ENCODE measurements at places on chromosomes 1 and 21.

- no peak for DNase-seq
These were observed 35.9 kb downstream of the CSF1 start for GRCh38 chr1:109946511-109946910.

DNA sequence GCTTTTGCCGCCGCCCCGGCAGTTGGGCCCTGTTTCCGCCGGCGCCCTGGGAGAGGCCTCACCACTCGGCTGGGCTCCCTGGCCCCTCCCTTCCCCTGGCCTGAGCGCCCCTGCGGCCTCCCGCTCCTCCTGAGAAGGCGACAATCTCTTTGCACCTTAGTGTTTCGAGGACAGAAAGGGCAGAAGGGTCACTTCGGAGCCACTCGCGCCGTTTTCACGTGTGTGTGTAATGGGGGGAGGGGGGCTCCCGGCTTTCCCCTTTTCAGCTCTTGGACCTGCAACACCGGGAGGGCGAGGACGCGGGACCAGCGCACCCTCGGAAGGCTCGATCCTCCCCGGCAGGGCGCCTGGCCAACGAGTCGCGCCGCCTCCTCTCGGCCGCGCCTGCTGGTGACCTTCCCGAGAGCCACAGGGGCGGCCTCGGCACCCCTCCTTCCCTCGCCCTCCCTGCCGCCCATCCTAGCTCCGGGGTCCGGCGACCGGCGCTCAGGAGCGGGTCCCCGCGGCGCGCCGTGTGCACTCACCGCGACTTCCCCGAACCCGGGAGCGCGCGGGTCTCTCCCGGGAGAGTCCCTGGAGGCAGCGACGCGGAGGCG is 432 bp upstream of the SIM2 start:
- peak; percentile 68 for DNase-seq

- peak; percentile 33 for DNase-seq
These were observed 532 bp downstream of the ERO1B start for GRCh38 chr1:236281198-236281653.

DNA sequence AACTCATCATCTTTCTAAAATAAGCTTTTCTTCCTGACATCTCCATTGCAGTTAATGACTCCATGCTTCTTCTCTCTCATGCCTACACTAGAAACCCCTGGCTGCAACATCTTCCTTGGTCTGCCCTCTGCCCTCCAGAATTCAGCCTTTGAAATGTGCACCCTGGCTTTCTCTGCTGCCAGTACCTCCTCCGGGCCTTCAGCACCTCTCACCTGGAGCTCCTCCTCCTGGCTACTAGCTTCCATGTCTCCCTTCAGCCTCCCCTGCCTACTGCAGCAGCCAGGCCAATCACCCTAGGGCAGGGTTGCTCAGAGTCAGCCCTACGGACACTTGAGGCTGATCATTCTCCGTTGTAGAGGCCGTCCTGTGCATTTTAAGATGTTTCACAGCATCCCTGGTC is 18.3 kb downstream of the SUSD4 start:
- DNase-seq = no peak

DNA sequence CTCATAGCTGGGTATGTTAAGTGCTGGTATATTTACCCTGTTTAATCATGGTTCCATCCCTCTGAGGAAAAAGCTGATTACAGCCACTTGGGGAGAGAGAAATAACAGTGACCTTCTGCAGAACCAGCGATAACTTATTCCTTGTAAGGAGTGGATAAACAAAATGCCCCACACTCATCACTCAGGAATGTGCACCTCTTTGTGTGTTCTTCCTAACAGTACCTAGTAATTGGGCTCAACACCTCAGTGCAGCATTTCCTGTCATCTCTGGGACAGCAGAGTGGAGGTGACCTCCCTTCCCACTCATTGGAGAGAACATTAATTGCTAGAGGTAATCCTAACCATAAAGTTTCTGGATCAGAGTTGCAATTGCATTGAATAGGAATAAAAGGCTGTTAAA is 112.5 kb upstream of the F3 start:
- peak; percentile 84 for DNase-seq

Data from kidney tubule cell (primary cell).